CD4-positive, alpha-beta T cell treated with Interleukin-6 for 4 hours (primary cell): ENCODE measurements at places on chromosomes 6 and 20.

GRCh38 chr6:34970957-34971356, 81.9 kb downstream of the ANKS1A start:
- DNase-seq = no peak

- no peak for DNase-seq
Measured at GRCh38 chr20:39398656-39399055, 436.5 kb downstream of the DHX35 start.

DNA sequence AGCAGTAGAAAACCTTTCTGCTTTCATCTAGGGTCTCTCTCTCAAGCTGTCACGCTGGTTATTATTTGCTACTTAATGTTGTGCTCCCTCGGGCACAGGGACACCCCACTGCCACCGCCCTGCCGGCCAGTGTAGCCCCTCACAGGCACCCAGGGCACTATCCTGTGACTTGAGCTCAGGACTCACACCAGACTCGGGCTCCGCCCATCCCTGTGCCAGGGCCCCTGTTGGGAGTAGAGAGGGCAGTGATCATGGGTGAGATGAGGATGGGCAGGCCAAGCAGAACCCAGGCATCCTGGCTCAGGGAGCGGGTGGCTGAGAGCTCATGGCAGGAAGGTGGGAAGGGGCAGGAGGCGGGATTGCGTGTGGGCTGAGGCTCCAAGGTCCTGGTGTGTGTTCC, 371.9 kb downstream of the ZFAND3 start:
- no peak for DNase-seq

DNA sequence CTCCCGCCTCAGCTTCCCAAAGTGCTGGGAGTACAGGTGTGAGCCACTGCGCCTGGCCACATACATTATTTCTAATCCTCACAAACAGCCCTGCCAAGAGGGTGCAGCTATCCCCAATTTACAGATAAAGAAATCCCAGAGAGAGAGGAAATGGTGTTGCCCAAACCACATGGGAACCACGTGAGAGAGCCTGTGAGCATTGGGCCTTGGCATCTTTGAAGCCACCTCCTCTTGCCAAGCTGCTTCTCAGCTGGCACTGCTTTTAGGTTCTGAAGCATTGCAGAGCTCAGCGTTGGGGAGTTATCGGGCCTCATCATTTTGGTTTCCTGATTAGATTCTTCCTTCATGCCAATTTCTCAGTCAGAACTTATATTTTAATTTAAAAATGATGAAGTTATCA, 80.3 kb downstream of the CTNNBL1 start:
- DNase-seq = no peak

GRCh38 chr6:17858584-17858983, 128.9 kb downstream of the KIF13A start:
- no peak for DNase-seq

DNA sequence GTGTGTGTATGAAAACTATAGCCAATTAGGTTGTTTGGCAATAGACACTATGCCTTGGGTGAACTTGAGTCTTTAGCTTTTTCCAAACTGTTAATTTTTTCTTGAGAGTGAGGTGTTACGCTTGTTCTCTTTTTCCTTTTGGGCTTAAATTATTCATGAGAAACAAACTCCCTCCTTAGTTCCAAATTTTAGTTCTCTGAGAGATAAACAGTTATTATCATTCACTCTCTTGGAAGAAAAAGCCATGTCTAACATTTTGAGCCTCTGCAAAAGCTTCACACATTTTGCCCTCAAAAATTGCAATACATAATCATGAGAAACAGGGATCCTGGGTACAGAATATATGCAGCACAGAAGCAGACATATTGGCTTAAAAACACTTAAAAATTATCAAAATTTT, 1353.9 kb upstream of the MAP3K7 start:
- DNase-seq = no peak
